ENCODE measurements at places on chromosomes 1 and 21.

DNA sequence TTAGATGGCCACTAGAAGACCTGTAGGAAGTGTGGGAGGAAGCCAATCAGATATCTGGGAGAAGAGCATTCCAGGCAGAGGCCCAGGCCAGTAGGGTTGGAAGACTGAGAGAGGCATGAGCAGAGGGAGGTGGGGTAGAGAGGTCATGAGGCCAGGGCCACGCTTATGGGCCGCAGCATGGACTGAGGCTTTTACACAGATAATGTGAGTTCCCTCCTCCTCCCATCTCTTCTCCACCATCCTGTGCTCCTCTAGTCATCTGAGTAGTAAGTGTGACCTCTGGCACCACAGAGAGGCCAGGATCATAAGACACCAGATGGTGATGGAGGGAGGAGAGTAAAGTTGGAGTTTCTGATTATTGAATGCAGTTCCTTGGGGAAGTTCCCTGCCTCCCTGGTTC is 17.1 kb downstream of the TTC22 start:
- peaks cover 24% of the 10 kb centered on the region for H3K4me1 ChIP-seq
- no peak for DNase-seq
- H3K36me3 ChIP-seq: no peaks in the 10 kb centered on the region
- no peak overlapping the region for H3K27ac ChIP-seq
- H3K27me3 ChIP-seq: no peaks in the 10 kb centered on the region

- H3K27ac ChIP-seq: no peak overlapping the region
- H3K36me3 ChIP-seq: no peaks in the 10 kb centered on the region
- peaks cover 31% of the 10 kb centered on the region for H3K27me3 ChIP-seq
- no peak overlapping the region for H3K4me3 ChIP-seq
- no peak for DNase-seq
- H3K4me1 ChIP-seq: peaks cover 15% of the 10 kb centered on the region
Measured at GRCh38 chr1:201020040-201020591, 3.4 kb downstream of the KIF21B start.

DNA sequence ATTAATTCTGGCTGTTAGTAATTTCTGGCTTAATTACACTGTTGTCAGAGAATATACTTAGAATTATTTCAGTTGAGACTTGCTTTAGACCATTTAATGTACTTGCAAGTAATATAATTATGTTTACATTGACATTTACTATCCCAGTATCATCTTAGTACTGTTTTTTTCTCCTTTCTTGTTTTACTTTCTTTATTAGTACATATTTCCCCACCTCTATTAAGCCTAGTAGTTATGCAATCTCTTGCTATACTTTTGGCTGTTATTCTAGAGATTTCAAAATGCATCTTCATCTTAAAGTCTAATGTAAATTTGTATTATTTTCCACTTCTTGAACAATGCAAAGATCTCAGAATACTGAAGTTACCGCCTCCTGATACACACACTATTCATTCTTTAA is 24.4 kb downstream of the BRWD1 start:
- no peaks in the 10 kb centered on the region for H3K4me1 ChIP-seq
- no peak overlapping the region for H3K4me3 ChIP-seq
- H3K27me3 ChIP-seq: no peaks in the 10 kb centered on the region
- no peak overlapping the region for H3K27ac ChIP-seq

- no peak for DNase-seq
- H3K4me1 ChIP-seq: no peaks in the 10 kb centered on the region
- no peak overlapping the region for H3K4me3 ChIP-seq
- H3K27me3 ChIP-seq: no peaks in the 10 kb centered on the region
- H3K36me3 ChIP-seq: no peaks in the 10 kb centered on the region
Measured at GRCh38 chr1:172469717-172470116, 25.8 kb upstream of the PIGC start.

DNA sequence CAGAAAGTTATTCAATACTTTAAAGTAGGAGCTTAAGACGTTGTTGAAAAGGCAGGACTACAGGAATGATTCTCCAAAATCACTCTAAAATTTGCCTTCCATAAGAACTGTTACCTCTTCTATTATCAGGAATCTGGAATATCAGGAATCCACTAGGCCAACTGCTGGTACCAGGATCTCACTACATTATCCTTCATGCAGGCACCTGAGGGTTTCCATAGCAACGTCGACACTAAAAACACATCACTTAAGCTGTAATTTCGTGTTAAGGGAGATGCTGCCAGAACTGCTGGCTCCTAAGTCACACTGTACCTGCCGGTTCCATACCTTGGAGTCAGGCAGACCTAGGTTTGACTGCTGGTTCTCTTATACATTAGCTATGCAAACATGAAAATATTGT is 139.7 kb upstream of the C1orf87 start:
- H3K4me1 ChIP-seq: no peaks in the 10 kb centered on the region
- no peaks in the 10 kb centered on the region for H3K36me3 ChIP-seq
- no peak overlapping the region for H3K27ac ChIP-seq
- no peak for DNase-seq
- H3K4me3 ChIP-seq: no peak overlapping the region
- H3K27me3 ChIP-seq: no peaks in the 10 kb centered on the region
